Putamen (tissue), 1 donor: ENCODE measurements at places on chromosomes 5 and 9.

DNA sequence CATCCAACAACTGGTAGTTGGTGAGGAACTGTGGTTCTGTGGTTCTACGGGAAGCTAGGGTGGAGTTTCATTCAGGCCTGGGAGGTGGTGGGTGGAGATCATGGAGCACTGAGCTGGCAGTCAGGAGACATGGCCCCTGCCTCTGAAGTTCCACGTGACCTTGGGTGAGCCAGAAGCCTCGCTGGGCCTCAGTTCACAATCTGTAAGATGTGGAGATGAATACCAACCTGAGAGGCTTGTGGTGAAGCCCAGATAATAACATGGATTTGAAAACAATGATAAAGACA is 177.9 kb downstream of the MACROH2A1 start:
- no peak for DNase-seq

DNA sequence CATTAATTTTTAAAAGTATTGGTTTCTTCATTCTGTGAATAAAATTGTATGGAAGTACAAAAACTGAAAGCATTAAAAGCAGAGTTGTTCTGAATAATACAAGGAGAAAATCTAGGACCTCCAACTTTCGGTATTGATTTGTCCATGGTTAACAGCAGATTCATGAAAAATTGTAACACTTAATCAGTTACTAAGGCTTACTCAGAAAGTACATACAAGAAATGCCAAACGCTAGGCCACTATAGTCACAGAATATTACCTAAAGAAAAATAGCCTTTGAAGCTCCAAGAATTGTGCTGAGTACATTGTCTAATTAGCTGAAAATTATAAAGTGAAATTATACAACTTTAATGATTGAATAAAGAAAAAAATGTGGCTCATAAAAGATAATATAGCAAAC is 271.7 kb downstream of the PTPRD start:
- DNase-seq, result no peak

GRCh38 chr9:120890320-120891244 is 13.6 kb upstream of the PHF19 start:
- DNase-seq, result no peak

- no peak for DNase-seq
These were observed 90.7 kb downstream of the LPAR1 start for GRCh38 chr9:110947491-110948044.

GRCh38 chr9:69455311-69455710 is 130.3 kb downstream of the ENTREP1 start:
- DNase-seq, result no peak

- DNase-seq, result no peak
These were observed 131.9 kb upstream of the LPCAT1 start for GRCh38 chr5:1655496-1656270.

- DNase-seq, result no peak
These were observed 219.8 kb upstream of the MAP3K1 start for GRCh38 chr5:56595566-56595965.

DNA sequence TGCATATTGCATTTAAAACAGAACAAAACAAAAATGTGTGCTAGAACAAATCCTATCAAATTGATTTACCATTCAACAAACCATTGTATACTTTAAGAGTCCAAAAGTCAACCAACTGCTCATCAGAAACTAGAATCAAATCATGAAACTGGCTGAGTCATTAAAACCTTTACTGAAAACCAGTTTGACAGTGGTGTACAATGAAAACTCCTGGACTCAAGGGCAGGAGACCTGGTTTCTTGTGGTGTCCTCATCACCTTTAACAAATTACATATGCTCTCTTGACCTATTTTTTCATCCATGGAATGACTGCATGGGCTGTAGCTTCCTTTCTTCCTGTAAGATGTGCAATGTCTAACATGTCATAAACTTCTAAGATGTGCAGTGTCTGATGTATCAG is 315.3 kb upstream of the SLC30A5 start:
- DNase-seq, result no peak

GRCh38 chr5:172531704-172532026 is 77.3 kb upstream of the SH3PXD2B start:
- DNase-seq, result no peak

GRCh38 chr5:76841361-76841760 is 8.5 kb upstream of the S100Z start:
- DNase-seq, result no peak

DNA sequence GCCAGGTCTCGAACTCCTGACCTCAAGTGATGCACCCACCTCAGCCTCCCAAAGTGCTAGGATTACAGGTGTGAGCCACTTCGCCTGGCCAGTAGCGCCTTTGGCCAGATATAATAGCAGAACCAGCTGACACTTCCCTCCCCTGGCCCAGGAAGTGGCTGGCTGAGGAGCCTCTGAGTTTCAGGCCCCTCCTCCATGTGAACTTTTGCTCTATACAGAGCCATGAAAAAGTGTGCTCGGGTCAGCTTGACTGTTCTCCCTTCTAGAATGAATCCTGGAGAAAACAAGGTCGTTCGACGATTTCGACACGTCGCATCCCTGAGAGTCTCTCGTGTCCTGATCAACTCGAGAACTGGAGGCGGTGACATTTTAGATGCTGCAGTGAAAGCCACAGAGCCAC is 8.6 kb upstream of the ZDHHC12 start:
- DNase-seq, result no peak

- no peak for DNase-seq
These were observed 511.5 kb upstream of the CYLC2 start for GRCh38 chr9:102483651-102484050.

DNA sequence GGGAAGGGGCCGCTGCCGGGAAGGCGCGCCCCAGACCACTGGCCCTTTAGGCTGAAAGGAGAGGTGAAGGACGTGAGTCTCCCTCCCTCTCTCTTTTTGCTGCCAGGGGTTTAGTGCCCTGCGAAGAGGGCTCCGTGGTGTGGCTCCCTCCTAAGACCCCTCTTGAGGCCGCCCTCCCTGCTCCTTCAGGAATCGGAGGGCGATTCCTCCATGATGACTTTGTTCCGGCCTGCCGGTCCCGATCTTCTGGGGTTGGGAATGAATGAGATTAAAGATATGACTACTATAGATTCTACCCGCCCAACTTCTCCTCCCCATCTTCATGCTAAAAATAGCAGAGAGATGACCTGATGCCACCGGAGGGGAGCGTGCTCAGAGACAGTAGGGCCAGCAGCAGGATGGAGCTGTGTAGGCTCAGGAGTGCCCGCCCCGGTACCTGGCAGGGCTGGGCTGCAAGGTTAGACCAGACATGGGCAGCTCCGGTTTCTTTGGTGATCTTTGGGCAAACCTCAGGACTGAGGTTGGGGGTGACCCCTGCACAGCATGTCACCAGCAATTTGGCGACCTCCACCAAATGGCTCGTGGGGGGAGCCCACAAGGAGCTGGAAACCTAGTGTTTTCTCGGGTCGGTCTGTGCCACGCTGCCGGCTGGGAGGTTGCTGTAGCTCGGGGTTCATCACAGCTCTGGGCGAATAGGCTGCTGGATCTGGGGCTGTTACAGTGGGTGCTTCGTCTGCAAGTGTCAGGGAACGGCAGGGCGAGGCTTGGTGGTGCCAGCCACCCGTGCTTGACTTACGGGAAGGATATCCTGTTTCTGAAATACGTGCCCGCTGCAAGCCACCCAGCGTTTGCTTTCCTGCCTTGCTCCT is 1.7 kb downstream of the OLFM1 start:
- DNase-seq, result no peak

DNA sequence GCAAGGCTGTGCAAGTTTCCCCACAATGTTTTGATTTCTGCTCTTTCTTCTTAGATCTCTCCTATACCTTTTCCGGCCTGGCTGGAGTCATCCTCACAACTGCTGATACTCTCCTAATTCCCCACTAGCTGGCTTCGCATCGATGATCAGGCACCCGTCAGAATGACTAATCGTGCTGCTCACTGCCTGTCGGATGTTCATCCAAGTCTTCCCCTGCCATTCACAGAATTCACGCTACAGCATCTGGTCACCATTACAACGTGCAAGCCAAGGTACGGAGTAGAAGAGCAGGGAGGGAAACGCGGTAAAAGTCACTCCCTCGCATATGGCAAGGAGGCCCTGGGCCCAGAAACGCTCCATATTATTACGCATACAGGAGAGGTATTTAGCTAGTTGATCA is 35.1 kb downstream of the CDH10 start:
- DNase-seq, result no peak

DNA sequence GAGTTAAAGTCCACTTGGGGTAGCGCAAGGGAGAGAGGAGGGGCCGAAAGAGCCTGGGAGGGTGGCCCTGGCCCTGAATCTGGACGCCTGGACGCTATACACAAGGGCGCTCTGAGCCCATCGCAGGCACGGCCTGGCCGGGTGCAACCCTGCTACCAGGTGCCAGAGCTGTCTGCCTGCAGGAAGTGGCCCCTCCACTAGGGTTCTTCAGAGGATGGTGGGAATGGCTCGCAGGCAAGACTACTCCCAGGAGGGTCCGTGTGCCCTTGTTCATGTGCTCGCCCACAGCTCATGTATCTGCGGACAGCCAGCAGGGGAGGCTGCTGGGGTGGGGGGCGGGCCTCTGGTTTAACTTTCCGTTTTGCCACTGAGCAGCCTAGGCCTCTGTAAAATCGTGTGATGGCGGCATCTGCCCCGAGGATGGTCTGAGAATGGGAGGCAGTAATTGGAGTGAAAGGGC is 1.4 kb upstream of the NKD2 start:
- DNase-seq, result no peak

GRCh38 chr9:117156771-117157535 is 257.9 kb downstream of the ASTN2 start:
- no peak for DNase-seq

DNA sequence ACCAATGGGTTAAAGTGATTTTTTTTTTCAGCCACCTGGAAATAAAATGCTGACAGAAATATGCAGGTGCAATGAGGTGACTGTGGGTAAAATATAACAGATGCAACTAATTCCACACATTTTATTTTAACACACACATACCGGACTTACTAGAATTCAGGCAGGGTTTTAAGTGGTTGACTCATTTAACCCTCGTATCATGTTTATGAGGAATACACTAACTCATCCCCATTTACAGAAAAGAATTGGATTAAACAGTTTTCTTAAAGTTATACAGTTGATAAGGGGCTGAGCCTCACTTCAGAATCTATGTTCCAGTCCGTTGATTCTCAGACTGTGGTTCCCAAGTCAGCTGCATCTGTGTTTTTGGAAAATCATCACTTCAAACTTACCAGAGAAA is 207.5 kb downstream of the CHSY3 start:
- DNase-seq, result no peak

GRCh38 chr5:59673438-59674058 is 220.0 kb downstream of the PDE4D start:
- DNase-seq, result peak; percentile 30

DNA sequence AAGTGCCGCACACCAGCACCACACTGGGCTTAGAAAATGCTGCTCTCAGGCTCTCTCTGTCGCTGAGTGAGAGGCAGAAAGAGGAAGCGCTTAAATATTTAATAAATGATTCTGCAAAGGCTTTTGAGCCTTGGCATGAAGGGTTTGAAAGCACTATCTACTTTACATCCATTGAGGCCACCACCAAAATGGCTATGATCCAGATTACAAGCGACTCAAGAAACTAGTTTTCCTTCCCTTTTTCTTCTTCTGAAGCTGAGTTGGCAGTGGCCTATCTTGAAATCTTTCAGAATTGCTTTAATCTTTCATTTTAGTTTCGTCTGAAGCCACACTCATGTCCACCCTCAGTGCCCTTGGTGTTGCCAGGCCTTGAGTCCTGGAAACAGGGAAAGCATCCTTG is 59.5 kb downstream of the EBF1 start:
- no peak for DNase-seq

- peak; percentile 4 for DNase-seq
These were observed 122.2 kb downstream of the LHX2 start for GRCh38 chr9:124133727-124134126.

- DNase-seq, result no peak
These were observed 441.6 kb downstream of the GADD45G start for GRCh38 chr9:90046317-90046861.

DNA sequence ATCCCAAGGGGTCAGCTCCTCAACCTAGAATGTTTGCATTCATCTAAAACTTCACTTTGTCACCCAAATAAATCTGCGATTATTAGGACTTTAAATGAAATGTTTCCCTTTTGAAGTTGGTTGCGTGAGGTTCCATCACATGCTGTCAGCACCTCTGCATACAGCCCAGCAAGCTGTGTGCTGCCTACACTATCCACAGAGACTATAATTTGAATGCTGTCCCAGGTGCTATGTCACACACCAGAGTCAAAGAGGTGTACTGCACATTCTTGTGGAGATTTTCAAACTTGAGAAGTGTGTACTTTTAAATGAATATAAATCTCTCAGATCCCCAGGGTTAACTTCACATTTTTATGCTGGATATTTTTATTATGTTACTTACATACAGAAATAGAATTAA is 19.3 kb upstream of the CKS2 start:
- DNase-seq, result no peak

DNA sequence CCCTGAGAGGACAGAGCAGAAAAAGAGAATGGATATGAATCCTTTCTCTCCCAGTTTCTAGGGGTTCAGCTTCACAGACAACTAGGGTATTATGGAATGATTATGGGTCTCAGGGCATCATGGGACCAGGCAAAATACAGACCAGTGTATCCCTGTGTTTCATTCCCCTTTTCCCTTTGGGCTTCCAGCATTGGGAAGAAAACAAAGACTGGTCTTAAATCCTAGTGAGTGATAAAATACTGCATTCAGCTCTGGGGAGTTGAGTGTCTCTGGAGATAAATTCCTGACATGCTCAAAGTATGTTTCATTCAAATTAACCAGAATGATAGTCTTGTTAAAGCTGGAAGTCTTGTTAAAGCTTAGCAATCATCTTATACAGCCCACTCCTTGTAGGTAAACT is 2.4 kb upstream of the POU4F3 start:
- no peak for DNase-seq

GRCh38 chr5:145429170-145429569 is 406.0 kb downstream of the PRELID2 start:
- no peak for DNase-seq

- DNase-seq, result peak; percentile 33
These were observed 402 bp downstream of the BRD8 start for GRCh38 chr5:138177941-138178515.

GRCh38 chr9:103471241-103471640 is 476.1 kb downstream of the CYLC2 start:
- no peak for DNase-seq

GRCh38 chr5:56565283-56565615 is 250.1 kb upstream of the MAP3K1 start:
- no peak for DNase-seq

GRCh38 chr9:6565312-6565711 is 80.2 kb downstream of the GLDC start:
- DNase-seq, result no peak

GRCh38 chr9:134501761-134502265 is 139.8 kb upstream of the COL5A1 start:
- no peak for DNase-seq

DNA sequence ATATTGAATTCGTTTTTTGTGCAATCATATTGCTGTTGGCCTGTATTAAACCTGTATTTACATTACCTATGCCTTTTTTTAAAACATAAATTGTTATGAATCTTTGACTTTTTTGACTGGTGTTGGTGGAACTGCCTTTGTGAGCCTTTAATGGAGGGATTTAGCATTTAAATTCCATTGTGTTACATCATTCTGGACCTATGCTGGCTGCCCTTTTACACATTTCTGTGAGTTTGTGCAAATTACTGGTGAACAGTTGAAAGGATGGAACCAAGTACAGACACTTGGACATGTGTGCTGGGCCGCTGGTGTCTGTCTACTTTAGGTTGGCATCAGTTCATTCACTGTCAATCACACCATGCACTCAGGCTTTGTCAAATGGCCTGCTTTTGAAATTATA is 3.4 kb downstream of the SNX18 start:
- no peak for DNase-seq

GRCh38 chr5:30343707-30344106 is 849.8 kb upstream of the CDH6 start:
- no peak for DNase-seq
